ENCODE measurements at places on chromosomes 7 and 10. TPM values are rescaled to one million over a fixed set of nuclear protein-coding genes. Genes with fewer than 3 reads are reported as not detected.

Gene H2BK1
- not detected for total RNA-seq

Gene ABCB4
- not detected for total RNA-seq

Gene COBL
- total RNA-seq = not detected

DNA sequence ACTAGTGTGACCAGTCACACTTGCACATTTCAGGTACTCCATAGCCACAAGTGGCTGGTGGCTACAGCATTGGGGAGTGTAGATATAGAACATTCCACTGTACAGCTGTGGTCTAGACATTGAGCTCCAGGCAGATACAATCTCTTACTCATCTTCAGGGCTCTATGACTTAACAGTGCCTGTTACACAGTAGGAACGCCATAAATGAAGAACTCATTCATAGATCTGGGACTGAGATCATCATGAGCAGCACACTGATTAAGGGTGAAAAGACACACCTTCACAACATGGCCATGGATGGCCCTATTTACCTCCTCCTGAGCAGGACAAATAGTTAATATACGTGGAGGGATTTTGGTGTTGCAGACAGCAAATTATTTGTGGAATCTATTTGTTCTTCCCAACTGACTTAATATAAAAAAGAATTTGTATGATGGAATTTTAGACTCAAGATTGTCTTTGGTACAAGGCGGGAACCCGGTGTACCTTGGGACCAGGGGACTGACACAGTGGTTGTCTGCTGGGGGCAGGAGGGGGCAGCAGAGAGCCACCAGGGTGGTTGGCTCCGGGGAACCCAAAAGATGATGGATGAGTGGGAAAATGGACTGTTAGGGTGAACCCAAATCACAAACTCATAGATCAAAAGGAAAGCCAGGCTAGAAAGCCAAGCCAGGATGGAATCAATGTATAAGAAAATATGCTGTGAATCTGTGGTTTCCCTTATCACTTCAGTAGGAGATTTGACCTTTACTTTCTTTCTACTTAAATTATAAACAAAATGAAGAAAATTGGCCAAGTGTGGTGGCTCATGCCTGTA lies 24.3 kb upstream of the CPA2 start:
- peak; percentile 53 for DNase-seq

DNA sequence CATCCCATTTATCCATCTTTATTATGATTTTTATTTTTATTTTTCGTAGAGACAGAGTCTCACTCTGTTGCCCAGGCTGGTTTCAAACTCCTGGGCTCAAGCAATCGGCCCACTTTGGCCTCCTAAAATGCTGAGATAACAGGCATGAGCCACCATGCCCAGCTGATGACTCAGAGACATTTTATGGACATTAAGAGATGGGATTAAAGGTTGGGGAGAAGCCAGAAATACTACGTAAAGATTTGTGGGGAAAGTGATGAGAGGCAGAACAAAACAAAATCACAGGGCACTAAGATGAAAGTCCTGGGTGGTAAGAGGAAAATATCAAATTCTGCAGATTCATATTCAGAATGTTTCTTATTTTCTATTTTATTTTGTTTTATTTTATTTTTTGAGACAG lies 7.6 kb downstream of the WNT8B start:
- peak; percentile 15 for DNase-seq

GRCh38 chr10:111107846-111108245 lies 31.0 kb downstream of the ADRA2A start:
- no peak for DNase-seq

DNA sequence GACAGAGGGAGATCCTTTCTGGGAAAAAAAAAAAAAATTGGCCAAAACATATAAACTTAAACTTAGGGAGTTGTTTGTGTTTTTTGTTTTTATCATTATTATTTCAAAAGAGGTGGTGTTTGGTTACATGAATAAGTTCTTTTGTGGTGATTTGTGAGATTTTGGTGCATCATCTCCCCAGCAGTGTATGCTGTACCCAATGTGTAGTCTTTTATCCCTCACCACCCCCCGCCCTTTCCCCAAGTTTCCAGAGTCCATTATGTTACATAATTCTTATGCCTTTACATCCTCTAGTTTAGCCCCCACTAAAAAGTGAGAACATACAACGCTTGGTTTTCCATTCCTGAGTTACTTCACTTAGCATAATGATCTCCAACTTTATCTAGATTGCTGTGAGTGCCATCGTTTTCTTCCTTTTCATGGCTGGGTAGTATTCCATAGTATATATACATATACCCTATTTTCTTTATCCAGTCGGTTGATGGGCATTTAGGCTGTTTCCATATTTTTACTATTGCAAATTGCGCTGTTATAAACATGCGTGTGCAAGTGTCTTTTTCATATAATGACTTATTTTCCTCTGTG lies 148.1 kb upstream of the ZNF92 start:
- no peak for DNase-seq
